NCI-H510A (cell line): ENCODE measurements at places on chromosomes 7 and 10.

GRCh38 chr10:131354380-131354779, 42.9 kb upstream of the TCERG1L start:
- no peak for DNase-seq

- DNase-seq: no peak
Observed at GRCh38 chr7:42945821-42946626, 13.8 kb downstream of the MRPL32 start.

DNA sequence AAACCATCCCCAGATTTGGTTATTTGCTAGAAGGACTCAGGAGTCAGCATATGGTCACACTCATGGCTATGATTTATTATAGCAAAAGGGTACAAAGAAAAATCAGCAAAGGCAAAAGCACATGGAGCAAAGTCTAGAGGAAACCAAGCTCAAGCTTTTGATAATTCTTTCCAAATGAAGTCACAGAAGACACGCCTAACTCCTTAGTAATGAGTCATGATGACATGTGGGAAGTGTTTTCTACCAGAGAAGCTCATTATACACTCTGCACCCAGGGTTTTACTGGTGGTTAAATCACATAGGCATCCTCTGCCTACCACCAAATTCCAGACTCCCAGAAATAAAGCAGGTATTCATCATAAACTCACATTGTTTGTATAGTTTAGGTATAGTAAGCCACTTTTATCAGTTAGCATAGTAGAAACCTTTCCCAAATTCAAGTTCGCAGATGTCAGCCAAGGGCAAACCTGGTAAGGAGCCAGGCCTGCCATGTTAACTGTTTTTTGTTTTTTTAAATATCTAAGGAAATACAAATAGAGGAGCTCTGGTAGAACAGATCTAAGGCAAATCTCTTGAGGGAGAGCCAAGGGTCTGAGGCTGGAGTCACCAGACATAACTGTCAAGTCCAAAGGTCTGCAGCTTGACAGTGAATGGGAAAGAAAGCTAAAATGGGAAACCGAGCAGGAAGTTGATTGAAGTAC, 15.4 kb upstream of the HIBADH start:
- DNase-seq: no peak

GRCh38 chr10:104872691-104873090, 231.6 kb downstream of the SORCS3 start:
- no peak for DNase-seq

DNA sequence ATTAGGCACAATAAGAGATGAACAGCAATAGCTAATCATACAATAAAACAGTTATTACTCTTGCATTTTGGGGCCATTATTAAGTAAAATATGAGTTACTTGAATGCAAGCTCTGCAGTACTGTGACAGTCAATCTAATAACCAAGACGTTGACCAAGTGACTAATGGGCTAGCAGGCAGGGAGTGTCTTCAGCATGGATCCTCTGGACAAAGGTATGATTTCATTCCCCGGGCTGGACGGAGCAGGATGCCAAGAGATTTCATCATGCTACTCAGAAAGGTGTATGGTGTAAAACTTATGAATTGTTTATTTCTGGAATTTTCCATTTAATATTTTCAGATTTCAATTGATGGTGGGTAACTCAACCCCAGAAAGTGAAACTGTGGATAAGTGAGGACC, 80.9 kb downstream of the SHH start:
- no peak for DNase-seq

DNA sequence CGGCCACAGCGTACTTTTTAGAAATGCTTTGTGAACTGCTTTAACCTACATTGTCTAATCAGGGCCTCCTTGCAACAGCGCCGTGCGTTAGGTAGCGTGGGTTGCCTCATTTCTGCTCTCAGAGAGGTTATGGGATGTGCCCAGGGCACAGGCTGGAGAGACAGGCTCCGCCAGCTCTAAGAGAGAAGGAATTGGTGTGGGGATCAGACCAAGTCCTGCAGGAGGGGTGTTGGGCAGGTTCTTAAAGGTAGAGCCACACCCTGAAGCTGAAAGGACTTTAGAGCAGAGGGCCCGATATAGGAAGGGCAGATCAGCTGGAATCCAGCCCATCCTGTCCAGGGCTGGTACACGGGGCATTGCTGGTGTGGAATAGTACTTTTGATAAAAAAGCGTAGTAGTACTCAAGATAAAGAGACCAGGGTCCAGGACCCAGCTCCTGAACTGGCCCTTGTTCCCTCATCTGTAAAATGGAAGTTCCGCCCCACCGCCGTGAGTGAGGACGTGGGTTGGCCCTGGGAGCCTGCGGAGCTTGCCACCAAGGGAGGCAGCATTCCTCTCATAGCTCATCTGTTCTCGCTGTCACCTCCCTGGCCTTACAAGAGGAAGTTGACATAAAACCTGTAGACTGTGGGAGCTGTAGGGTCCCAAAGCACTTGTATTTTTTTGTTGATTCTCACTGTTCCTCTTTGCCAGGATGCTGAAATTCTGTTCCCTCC, 37.2 kb downstream of the TMEM120A start:
- DNase-seq: no peak

DNA sequence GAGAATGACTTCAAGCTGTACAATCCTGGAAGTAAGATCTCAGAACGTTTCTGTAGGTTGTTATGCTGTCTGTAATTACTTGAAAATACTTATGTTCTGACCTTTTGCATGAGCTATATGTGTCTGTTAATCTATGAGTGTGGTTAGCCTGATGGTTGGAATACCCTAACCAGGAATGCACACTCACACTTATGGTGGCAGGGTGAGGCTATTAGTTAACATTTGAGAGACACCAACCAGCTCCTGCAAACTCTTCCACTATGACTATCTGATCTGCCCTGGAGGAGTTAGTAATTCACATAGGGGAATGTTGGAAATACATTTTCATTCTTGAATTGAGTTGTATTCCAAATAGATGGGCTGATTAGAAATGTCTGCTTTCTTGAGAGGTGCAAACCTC, 450.3 kb downstream of the INHBA start:
- no peak for DNase-seq

GRCh38 chr10:112140110-112140970, 43.2 kb downstream of the GPAM start:
- peak; percentile 53 for DNase-seq

GRCh38 chr7:153887749-153888569, 164.2 kb upstream of the DPP6 start:
- no peak for DNase-seq

GRCh38 chr10:24382045-24382444, 173.1 kb downstream of the KIAA1217 start:
- DNase-seq: no peak

DNA sequence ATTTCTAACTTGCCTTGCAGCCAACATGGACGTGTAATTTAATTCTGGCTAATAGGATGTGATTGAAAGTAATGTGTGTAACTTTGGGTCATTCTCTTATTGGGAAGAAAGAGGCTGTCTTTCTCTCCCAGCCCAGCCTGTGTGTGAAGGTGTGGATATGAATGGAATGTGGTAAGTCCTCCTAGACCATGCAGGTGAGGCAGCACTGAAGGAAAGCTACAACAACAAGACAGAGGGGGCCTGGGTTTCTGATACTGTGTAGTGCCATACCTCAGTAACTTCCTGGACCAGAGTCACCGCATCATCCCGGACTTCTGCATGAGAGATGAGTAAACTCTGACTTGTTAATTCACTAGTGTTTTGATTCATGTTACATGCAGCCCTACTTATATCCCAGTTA, 237.0 kb downstream of the EXOC4 start:
- no peak for DNase-seq

- DNase-seq: no peak
Observed at GRCh38 chr10:122269059-122269687, 1.9 kb upstream of the BTBD16 start.

DNA sequence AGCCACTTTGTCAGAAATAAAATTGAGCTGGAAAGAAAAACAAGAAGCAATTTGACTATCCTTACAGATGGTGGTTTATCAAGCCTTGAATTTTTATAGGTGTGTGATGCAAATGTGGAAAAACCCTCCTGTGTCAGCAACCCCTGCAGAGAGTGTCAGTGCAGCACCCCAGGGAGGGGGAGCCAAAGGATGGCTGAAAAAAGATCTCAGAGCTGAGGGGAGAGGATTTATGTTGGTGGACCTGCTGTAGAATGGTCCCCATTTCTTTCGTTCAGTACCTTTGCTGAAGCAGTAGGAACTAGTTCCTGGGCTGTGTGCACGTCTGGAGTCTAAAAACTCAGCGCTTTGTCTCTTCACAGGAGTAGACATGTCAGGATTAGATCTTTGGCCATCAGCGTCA, 239.0 kb downstream of the PHTF2 start:
- no peak for DNase-seq

DNA sequence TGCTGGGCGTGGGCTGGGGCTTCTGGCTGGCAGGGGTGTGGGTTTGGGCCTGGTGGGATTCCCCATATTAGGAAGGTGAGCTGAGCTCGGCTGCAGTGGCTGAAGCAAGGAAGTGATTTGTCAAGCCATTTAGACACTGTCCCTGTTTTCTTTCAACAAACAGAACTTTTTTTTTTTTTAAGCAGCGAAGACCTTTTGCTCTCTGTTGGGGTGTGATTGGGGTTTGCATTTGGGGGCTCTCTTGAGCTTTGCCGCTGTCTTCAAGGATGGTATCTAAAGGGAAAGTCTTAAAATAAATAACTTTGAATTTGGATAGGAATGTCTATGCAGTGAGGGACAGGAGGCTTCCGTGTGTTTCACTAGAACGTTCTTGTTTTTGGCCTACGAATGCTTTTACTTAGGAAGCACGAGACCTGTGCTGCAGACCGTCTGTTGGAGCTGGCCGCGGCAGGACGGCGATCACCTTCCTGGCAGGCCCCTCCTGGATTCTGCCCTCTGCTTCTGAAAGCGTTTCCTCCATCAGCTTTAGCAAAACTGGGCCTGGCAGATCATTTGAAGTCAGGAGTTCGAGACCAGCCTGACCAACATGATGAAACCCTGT, 43.9 kb downstream of the FOXK1 start:
- DNase-seq: no peak

- peak; percentile 56 for DNase-seq
Observed at GRCh38 chr7:104927055-104927454, 87.0 kb upstream of the KMT2E start.

DNA sequence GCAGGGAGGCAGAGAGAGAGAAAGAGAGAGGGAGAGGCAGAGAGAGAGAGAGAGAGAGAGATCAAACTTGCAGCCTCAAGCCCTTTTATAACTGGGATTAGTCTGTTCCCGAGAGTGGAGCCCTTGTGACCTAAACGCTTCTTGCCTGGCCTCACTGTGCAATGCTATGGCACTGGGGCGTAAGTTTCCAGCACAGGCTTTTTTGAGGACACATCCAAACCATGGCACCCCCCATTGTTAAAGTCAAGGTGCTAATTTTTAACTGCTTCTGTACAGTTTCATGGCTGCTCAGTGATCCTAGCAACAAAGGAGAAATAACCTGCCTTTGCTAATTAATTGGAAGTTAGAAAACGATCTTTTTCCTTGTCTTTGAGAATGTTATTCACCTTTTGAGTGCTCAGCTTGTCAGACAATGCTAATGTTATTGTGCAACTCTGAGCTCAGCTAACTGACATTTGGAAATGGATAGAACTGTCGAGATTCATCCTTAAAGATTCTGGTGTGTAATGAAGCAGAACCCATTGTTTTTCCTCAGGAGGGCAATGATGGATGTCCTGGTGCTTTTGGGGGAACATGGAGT, 268.4 kb downstream of the GLRX3 start:
- DNase-seq: no peak

GRCh38 chr7:101629171-101629570, at the start of gene MYL10:
Gene MYL10, minus strand, starts transcription at chr7:101629296. Its CDS starts 178 bp downstream, at chr7:101629118.
- DNase-seq: no peak

DNA sequence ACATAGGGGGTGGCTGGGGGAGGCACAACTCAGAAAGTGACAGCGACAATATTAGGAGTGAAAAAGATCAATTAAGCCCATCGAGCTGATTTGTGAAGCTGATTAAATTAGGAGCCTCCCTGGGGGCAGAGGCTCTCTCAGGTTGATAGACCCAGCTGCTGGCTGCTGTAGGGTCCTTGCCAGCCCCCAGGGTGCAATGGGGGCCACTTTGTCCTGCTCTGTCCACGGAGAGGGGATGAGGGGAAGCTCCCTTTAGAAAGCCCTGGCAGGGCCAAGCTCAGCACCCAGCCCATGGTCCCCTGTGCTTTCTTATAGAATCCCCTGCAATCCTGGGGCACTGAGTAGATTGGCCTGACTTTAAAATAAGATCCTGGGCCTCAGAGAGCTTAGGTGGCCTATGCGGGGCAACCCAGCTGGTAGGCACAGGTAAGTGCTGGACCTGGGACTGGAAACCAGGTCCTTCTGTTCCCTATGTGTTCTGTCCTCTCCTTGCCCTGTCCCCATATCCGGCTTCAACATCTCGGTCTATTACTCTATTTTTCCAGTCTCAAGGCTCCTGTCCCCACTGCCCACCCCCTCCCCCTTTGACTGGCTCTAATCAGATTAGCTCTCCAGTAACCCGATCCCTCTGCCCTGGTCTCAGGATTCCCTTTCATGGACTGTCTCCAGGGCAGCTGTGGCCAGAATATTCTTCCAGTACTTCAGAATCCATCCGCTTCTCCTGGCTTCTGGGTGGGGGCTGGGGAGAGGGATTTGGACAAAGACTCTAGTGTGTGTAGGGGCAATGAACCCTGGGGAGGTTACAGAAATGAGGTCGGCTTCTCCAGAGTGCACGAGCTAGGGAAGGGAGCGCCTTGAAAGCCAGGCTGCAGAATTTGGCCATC, 259.6 kb downstream of the RPS24 start:
- peak; percentile 61 for DNase-seq

GRCh38 chr7:126606331-126606730, 646.4 kb downstream of the GRM8 start:
- no peak for DNase-seq

DNA sequence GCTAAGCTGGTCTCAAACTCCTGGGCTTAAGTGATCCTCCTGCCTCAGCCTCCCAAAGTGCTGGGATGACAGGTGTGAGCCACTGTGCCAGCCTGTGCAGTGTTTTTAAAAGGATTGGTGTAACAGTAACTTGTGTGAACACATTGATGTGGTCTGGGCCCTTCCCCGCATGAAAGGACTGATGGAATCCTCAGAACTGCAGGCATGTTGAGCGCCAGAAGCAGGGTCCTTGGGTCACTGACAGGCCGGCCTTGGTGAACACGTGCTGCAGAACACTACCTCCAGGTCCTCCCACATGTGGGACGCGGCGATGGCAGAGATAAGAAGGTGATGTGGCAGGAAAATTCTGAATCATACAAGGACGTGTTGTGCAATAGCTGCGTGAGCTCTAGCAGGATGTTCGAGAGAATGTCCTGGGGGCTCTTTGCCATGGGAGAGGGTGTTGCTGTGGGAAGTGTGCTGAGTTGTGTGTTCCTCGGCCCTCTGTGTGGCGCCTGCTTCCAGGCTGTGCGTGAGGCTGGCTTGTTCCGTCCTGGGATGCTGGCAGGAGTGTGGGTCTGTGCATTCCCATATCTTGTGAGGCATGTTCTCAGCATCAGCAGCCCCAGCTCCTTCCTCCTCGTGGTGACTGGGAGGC, 68.2 kb downstream of the DNAJB6 start:
- DNase-seq: no peak

DNA sequence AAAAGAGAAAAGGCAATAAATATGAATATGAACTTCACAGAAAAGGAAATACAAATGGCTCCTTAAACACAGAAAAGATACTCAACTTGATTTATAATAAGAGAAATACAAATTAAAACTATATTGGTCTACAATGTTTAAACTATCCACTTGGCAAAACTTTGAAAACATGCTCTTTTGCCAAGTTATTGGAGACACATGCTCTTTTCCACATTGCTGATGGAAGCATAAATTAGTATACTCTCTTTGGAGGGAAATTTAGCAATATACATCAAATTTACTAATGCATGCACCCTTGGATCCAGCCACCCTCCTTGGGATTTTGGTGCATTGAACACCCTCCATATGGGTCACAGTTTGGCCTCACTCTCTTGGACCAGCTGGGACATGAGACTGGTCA, 7.9 kb downstream of the TAS2R60 start:
- DNase-seq: no peak
